GM19239 (cell line): ENCODE measurements at places on chromosomes 1 and 21.

GRCh38 chr1:151166505-151166956 lies 587 bp downstream of the SCNM1 start:
- DNase-seq, result no peak

GRCh38 chr1:190119683-190120082 lies 358.0 kb downstream of the BRINP3 start:
- DNase-seq, result no peak

DNA sequence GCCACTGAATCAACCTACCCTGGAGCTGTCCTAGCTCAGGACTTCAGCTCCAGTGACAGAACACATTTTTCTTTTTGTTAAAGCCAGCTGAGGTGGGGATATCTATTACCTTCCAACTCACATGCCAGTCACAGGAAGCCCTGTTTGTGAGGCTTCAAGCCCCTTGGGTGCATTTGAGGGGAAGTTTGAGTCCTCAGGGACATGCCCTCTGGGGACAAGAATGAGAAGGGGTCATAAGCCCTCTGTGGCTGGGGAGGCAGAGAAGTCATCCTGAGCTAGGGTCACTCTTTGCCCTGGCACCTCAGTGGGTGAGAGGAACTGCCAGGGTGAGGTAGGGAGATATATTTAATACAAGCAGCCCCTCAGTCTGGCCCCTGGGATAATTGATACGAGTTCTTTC lies 33.5 kb upstream of the CLDN14 start:
- no peak for DNase-seq

GRCh38 chr1:20355828-20356735 lies 65.4 kb downstream of the VWA5B1 start:
- DNase-seq, result no peak

DNA sequence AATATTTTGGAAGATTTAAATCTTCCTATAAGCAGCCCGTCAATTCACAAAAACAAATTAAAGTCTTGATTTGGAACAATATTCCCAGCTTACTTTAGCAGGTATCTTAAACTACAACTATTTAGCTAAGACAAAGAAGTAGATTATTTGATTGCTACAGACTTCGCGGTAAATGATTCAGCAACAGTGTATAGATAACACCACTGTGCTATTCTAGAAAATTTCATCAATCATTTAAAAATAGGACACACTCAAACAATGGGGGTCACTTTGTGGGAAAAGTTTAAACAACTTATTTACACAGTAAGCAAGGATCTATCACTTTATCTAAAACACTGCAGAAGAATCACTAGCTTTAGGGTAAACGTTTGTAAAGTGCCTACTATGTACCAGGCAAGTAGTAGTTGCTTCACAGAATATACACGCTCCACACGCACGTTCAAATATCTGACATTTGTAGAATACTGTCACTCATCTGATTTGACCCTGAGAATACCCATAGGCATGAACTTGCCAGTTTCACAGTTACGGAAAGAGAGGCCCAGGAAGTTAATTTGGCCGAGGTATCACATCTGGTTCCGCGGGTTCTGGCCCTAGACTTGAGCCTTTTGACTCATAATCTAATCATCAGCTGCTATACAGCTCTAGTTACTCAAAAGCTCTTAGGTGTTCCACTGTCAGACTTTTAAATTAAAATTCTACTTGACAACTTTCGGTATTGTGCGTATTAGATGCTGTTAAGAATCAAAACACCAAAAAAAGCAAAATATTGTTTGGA lies 876 bp downstream of the DENND2C start:
- no peak for DNase-seq

GRCh38 chr1:116911779-116912469 lies 2.2 kb downstream of the PTGFRN start:
- DNase-seq, result no peak
